Progenitor cell of endocrine pancreas (in vitro differentiated cells): ENCODE measurements at places on chromosomes 1 and 21. TPM values are rescaled to one million over a fixed set of nuclear protein-coding genes. Genes with fewer than 3 reads are reported as not detected.

SHISAL2A gene
- total RNA-seq, result 0.29 and 0.38 TPM in 2 replicates

FCRL6 gene
- total RNA-seq, result not detected in 2 replicates

NEXN gene
- total RNA-seq, result 5.9 and 6.5 TPM in 2 replicates

TDRD10 gene
- not detected in 2 replicates for total RNA-seq

- H3K27me3 ChIP-seq, result no peaks in the 10 kb centered on the region
- no peak for DNase-seq
- peaks cover 2% of the 10 kb centered on the region for H3K36me3 ChIP-seq
Observed at GRCh38 chr1:220655509-220655908, 34.7 kb upstream of the C1orf115 start.

- no peaks in the 10 kb centered on the region for H3K36me3 ChIP-seq
- no peak for DNase-seq
- peaks cover 1% of the 10 kb centered on the region for H3K4me1 ChIP-seq
Observed at GRCh38 chr1:2604844-2605508, 18.4 kb downstream of the PRXL2B start.

GRCh38 chr1:2921970-2922686 lies 99.1 kb upstream of the ACTRT2 start:
- no peak for DNase-seq
- peaks cover 1% of the 10 kb centered on the region for H3K36me3 ChIP-seq
- H3K4me1 ChIP-seq, result no peaks in the 10 kb centered on the region
- no peak overlapping the region for H3K4me3 ChIP-seq
- H3K27ac ChIP-seq, result no peak overlapping the region

- peak overlapping the region; percentile 100 for H3K27ac ChIP-seq
- H3K36me3 ChIP-seq, result peaks cover 1% of the 10 kb centered on the region
- no peaks in the 10 kb centered on the region for H3K27me3 ChIP-seq
Observed at GRCh38 chr21:29074007-29074376, 544 bp upstream of the CCT8 start.

DNA sequence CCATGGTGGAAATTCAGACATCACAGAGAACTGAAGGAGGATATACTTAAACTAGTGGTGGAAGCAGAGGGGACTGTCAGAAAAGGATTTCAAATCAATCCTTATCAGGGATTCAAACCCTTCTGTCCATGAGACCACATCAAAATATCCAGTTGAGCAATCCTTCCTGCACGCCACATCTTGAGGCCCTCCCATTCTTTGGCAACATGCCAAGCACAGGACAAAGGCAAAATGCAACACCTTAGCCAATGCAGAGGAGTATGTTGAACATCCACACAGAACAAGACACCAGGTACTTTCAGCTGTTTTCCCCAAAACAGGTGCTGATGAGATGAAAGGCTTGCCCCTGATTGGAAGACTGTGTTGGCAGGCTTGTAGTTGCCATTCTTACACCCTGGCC lies 81.8 kb upstream of the PLXNA2 start:
- H3K36me3 ChIP-seq, result no peaks in the 10 kb centered on the region
- no peak for DNase-seq
- no peaks in the 10 kb centered on the region for H3K27me3 ChIP-seq

- H3K4me1 ChIP-seq, result no peaks in the 10 kb centered on the region
- H3K27me3 ChIP-seq, result no peaks in the 10 kb centered on the region
- no peak for DNase-seq
- no peak overlapping the region for H3K27ac ChIP-seq
Observed at GRCh38 chr1:78060857-78061563, 15.2 kb downstream of the GIPC2 start.

DNA sequence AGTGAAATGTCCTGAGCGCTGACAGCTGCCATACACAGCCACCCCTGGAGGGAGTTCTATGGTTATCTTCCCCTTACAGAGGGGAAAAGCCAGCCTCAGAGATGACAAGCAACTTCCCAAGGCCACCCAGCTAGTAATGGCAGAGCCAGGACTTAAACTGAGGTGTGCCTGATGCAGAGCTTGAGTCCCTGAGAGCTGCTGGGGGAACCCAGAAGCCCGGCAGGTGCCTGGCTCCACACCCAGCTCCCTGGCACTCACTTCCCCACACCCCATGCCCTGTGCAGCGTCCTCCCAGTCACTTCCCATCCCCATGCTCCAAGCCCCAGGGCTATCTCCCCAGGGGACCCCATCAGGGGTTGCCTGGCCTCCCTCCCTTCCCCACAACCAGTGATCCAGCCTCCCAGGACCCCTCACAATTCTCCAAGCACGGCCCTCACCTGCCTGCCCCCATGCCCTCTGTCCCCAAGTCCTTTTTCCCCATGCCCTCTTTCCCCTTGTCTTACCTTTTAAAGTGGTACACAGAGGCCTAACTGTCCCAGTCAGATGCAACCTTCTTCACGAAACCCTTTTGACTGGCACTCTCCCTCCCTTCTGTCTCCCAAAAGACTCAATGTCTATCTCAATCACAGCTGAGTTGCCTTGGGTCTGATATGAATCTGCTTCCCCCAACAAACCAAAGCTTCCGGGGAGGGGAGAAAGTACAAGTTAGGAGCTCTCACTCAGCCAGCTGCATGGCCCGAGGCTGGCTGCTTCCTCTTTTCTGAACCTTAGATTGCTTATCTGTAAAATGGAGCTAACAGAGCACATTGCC lies 39.8 kb upstream of the LRP8 start:
- H3K4me3 ChIP-seq, result no peak overlapping the region
- peaks cover 26% of the 10 kb centered on the region for H3K27me3 ChIP-seq
- no peak overlapping the region for H3K27ac ChIP-seq

DNA sequence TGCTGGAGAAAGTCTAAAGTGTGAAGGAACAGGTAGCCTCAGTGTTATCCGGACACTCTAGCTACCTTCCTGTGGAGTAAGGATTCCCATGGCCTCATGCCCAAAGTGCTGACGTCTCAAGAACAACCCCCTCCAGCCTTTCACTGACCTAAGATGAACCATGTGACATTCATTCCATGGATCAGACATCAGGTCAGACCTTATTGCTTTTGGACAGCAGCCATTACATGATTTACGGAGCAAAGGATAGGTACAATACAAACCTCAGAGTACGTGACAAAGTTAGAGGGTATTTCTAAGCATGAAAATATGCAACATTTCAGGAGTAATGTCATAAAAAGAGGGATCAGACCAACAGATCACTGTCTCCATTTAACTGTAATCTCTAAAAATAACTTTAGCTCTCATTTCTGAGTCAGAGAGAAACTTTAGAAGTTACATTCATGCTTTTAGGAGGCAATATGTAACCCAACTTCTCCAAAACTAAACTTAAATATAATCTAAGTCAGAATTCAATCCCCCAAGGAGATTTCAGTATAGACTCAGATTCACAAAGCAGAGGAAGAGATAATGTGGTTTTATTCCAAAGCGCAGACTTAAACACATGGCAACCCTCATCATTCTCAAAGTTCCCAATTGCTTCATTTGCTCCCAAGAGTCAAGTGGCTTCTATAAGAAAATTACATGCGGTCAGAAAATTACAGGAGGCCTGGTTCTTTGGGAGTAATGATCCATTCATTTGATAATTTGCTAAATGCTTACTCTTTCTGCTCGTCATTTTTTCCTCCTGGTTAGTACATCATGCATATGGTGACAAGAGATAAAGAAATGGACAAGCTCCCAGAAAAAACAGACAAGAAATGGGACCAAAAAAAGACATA lies 280.4 kb downstream of the SETD4 start:
- H3K27ac ChIP-seq, result no peak overlapping the region
- H3K4me3 ChIP-seq, result no peak overlapping the region
- no peaks in the 10 kb centered on the region for H3K36me3 ChIP-seq
- DNase-seq, result no peak

- no peaks in the 10 kb centered on the region for H3K27me3 ChIP-seq
- H3K27ac ChIP-seq, result peak overlapping the region; percentile 26
- H3K36me3 ChIP-seq, result peaks cover 2% of the 10 kb centered on the region
- H3K4me3 ChIP-seq, result peak overlapping the region; percentile 27
Observed at GRCh38 chr1:62433861-62434617, 2.8 kb upstream of the USP1 start.

- peaks cover 2% of the 10 kb centered on the region for H3K4me1 ChIP-seq
- no peak for DNase-seq
- no peak overlapping the region for H3K27ac ChIP-seq
- H3K27me3 ChIP-seq, result no peaks in the 10 kb centered on the region
Observed at GRCh38 chr21:21750124-21750825, 752.1 kb downstream of the NCAM2 start.

- no peak overlapping the region for H3K4me3 ChIP-seq
- no peaks in the 10 kb centered on the region for H3K4me1 ChIP-seq
- DNase-seq, result no peak
- H3K27me3 ChIP-seq, result no peaks in the 10 kb centered on the region
Observed at GRCh38 chr21:31363720-31364119, 19.7 kb upstream of the TIAM1 start.

GRCh38 chr1:88216441-88216840 lies 467.6 kb upstream of the PKN2 start:
- no peaks in the 10 kb centered on the region for H3K36me3 ChIP-seq
- no peak for DNase-seq
- H3K4me1 ChIP-seq, result no peaks in the 10 kb centered on the region
- no peak overlapping the region for H3K27ac ChIP-seq
- no peak overlapping the region for H3K4me3 ChIP-seq

DNA sequence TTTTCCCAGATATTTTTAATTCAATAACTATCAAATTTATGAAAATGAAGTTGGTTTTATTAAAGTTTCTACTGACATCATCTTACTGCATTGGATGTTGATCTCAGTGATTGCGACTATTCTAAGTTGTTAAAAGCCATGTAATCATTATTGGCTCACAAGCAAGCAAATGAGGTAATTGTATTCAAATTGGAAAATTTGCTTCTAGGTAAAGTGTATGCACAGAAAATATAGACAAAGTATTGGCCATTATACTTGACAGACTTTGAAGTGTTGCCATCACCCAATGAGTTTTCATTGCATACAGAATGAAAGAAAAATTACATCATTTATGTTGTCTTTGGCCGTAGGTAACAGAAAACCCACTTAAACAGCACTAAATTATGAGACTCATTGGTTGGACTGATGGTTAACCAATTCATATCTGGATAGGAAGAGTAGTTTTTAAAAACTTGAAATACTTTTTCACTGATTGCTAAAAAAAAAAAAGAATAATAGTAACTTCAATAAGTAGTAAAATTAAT lies 299.2 kb downstream of the USP25 start:
- no peaks in the 10 kb centered on the region for H3K27me3 ChIP-seq
- H3K4me3 ChIP-seq, result no peak overlapping the region
- DNase-seq, result no peak
- H3K4me1 ChIP-seq, result no peaks in the 10 kb centered on the region
- no peaks in the 10 kb centered on the region for H3K36me3 ChIP-seq

DNA sequence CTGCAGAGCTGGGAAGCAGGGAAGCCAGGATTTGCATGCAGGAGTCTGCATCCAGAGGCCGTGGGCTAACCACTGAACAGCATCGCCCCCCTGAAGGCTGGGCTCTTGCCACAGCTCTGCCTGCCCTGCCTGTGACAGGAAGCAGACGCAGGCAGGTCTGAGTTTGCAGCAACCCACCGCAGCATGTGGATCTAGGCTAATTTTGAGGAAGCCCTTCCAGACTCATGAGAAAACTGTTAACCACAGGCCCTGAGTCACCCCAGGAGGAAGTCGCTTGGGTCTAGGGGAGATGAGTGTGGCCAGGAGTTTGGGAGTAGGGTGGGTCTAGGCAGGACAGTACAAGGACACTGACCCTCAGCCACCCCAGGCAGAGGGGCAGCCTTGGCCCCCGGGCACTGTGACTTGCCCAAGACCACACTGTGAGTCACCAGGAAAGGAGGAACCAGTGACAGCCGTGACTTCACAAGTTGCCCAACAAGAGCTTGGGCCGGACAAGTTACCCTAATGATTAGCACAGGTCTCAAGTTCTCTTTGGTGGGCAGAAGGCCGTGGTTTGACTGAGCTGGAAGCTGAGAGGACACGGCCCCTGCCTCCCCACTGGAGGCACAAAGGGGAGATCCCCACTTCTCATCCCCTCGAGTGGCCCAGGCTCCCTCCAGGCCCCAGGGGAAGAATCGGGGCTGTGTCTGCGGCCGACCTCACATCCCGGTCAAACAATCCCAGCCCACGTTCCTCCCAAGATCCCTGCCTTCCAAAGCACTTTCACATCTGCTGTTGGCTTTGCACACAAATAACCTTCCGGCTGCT lies 826 bp downstream of the LAPTM5 start:
- no peak for DNase-seq
- no peak overlapping the region for H3K4me3 ChIP-seq
- no peaks in the 10 kb centered on the region for H3K4me1 ChIP-seq

- peaks cover 13% of the 10 kb centered on the region for H3K27me3 ChIP-seq
- H3K36me3 ChIP-seq, result no peaks in the 10 kb centered on the region
- H3K4me1 ChIP-seq, result peaks cover 9% of the 10 kb centered on the region
- H3K27ac ChIP-seq, result no peak overlapping the region
Observed at GRCh38 chr1:15288173-15288926, 41.3 kb downstream of the FHAD1 start.

DNA sequence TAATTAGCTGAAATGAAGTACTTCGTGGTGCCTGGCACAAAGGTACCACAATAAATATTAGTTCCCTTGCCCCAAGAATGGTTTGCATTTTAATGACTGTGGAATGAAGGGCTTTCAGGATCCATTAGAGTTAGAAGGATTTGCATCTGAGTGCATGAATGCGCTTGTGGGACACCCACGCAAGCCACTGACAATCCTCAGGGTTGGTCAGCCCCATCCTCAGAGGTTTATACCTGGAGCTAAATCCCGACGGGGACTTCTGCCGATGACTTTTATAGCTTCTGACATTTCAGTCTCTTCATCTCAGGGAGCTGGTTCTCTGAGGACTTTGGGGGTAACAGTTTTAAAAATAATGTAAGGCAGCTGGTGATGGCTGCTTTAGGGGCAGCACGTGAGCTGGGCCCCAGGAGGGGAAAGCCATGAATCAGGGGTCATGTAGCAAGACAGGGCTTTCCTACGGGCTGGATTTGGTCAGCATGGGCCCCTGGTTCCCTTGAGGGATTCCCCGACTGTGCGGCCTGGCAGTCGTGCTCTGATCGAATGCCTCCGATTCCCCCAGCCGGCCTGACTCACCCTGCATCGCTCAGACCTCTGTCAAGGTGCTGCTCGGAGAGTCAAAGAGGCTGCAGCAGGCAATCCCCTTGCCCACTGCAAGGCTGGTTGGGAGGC lies 20.8 kb upstream of the IL10 start:
- DNase-seq, result no peak
- H3K36me3 ChIP-seq, result no peaks in the 10 kb centered on the region
- H3K4me1 ChIP-seq, result no peaks in the 10 kb centered on the region
- H3K27me3 ChIP-seq, result peaks cover 6% of the 10 kb centered on the region

- no peak for DNase-seq
- H3K27me3 ChIP-seq, result peaks cover 23% of the 10 kb centered on the region
- H3K4me3 ChIP-seq, result no peak overlapping the region
- H3K27ac ChIP-seq, result no peak overlapping the region
- H3K4me1 ChIP-seq, result peaks cover 11% of the 10 kb centered on the region
- H3K36me3 ChIP-seq, result no peaks in the 10 kb centered on the region
Observed at GRCh38 chr1:156612666-156613065, 6.5 kb upstream of the HAPLN2 start.

DNA sequence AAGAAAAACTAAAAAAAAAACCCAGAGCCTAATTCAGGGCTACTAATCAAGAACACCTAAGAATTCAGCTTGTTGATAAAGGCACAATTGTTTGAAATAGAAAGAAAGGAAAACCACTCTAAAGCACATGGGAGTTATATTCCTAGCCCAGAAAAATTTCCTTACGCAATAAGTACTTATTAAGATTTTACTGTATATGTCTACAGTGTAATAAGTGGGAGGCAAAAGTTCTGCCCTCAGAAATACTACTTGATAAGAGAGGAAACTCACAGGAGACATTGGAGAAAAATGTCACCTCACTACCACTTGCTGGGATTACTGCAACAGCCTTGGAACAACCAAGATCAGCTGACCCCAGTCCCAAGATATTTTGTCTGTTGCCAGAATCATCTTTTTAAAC lies 66.1 kb downstream of the IARS2 start:
- H3K27ac ChIP-seq, result no peak overlapping the region
- H3K4me3 ChIP-seq, result no peak overlapping the region
- no peaks in the 10 kb centered on the region for H3K27me3 ChIP-seq
